NCI-H2029 treated with DMSO at 0.1 percent for 48 hours (cell line): ENCODE measurements at places on chromosomes 6 and 20.

- no peak for DNase-seq
Measured at GRCh38 chr6:6604015-6604414, 15.5 kb downstream of the LY86 start.

GRCh38 chr20:53957451-53958172 lies 112.8 kb downstream of the BCAS1 start:
- no peak for DNase-seq

DNA sequence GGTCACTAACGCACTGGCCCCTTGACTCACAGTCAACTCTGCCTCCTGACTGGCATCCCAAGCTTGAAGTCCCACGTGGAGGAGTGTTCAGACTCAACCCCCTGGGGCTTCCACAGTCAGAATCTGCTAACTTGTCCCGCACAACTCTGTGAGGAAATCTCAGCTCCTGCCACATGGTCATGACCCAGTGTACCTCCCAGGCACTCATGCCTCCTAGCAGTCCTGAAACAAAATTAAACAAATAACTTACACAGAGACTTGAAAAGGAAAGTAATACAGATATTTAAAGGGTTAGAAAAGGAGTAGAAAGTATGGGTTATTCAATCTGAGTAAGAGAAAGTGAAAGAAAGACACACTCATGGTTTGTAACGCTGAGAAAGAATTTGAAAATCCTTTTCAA lies 134.9 kb downstream of the GMDS start:
- DNase-seq = no peak

DNA sequence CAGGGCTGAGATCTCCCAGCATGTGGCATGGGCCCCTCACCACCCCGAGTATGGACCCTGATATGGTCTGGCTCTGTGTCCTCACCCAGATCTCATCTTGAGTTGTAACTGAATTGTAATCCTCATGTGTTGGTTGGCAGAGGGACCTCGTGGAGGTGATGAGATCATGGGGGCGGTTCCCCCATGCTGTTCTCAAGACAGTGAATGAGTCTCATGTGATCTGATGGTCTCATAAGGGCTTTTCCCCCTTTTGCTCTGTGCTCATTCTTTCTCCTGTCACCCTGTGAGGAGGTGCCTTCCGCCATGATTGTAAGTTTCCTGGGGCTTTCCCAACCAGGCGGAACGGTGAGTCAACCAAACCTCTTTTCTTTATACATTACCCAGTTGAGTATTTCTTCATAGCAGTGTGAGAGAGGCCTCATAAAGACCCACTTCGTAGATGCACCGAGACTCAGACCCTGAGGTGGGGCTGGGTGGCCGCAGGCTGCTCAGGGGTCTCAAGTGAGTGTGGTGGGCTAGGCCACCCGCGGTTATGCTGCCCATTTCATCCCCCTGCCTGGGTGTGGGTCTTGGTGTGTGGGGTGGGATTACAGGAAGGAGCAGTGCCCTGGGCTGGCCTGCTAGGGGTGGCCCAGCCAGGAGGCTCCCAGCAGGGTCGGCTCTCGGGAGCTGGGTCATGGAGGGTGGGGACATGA lies 26.2 kb upstream of the GATA5 start:
- DNase-seq = no peak

DNA sequence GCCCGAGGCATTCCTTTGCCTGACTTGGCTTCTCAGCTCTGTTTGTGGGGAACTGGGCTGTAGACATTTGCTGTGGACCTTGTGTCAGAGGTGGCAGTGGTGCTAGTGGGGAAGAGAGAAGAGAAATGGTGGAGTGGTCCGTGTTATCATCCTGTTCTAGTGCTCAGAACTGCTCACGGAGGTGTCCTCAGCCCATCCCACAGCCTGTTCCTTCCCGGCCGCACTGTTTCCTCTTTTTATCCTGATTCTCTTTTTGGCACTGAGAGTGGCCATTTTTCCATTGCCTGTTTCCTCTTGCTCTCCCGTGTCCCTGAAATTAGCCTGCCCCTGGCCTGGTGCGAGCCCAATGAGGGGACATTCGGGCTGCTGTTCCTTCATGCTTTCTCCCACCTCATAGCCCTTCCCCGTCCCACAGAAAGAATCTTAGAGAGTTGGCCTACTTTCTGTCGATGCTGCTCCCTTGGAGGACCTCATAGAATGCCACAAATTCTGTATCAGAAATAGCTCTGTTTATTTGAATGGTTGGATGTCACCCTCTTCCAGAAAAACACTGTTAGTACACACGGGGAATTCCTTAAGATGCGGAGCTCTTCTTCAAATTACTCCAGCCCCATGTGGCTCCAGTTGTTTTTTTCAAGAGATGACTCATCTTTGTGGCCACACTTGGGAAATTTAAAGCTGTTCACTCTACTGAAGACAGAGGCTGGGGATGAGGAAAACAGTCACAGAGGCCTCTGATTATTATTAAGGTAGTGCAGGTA lies 26.1 kb downstream of the FARS2 start:
- no peak for DNase-seq

GRCh38 chr6:104718672-104719071 lies 141.0 kb downstream of the HACE1 start:
- no peak for DNase-seq

DNA sequence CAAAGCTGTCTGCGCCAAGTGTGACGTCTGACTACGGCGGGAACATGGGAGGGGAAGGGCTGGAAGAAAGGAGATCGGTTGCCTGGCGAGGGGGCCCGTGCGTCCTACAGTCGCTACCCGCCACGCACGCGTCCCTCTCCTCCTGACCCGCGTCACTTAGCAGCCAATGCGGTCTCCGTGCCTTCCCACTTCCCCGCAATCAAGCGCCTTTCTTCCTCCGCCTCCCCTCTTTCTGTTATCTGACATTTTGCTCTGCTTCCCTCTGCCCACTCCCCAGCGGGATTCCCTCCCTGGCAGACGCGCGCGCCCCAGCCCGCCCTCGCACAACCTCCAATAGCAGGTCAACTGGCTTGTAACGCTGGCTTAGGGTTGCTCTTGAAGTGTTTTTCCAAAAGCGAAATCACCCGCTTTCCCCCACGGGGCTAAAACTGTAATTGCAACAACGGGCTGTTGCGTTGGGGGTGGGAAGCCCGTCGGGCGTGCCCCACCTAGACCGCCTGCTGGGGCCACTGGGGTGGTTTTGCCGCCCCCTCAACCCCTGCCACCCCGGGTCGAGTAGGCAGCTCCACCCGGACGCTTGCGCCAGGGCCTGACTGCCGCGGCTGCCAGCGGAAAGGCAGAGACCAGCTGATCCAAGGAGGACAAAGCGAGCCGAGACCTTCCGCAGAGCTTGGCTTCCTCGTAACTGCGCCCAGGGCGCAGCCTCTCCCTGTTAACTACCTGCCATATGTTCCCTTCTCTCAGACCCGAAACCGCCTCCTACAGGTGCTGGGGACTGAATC lies 6.2 kb upstream of the SOX4 start:
- peak; percentile 87 for DNase-seq

GRCh38 chr6:7150381-7151064 lies 42.8 kb downstream of the RREB1 start:
- peak; percentile 93 for DNase-seq

DNA sequence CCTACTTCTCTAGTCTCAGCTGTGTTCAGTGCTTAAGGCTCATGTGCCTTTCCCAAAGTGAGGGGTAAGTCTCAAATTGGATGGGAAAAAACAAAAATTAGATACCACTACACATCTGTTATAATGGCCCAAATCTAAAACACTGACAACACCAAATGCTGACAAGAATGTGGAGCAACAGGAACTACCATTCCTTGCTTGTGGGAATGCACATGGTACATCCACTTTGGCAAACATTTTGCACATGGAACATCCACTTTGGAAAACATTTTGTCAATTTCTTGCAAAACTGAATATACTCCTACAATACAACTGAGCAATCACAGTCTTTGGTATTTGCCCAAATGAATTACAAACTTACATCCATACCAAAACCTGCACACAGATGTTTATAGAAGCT lies 109.3 kb downstream of the TENT5A start:
- DNase-seq = no peak

DNA sequence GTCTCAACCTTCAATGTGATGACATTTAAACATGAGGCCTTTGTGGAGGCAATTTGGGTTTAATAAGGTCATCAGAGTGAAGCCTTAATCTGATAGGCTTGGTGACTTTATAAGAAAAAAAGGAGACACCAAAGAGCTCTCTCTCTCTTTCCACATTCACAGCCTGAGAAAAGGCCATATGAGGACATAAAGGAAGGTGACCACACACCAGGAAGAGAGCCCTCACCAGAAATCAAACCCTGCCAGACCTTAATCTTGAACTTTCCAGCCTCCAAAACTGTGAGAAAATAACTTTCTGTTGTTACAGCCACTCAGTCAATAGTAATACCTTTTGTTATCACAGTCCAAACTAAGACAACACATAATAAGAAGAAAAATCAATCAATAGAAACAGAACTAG lies 47.7 kb downstream of the COL12A1 start:
- no peak for DNase-seq

GRCh38 chr6:82553863-82554531 lies 190.4 kb downstream of the TPBG start:
- DNase-seq = no peak

DNA sequence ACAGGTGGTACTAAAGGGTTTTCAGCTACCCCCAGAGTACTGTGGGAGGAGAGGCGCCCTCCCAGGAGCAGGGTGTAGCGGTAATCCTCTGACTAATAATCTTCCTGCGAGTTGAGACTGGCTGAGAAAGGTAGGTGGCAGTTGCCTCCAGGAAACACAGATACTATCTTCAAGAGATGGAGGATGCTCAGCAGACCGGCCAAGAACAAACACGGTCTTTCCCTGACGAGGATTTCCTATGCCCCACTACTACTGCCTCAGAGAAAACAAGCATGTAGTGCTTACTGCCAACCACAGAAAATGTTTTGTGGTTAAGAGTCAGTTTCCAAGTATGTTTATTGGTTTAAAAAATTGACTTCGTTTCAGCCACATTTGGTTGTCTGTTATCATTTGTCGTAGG lies 26.8 kb downstream of the C6orf89 start:
- no peak for DNase-seq

DNA sequence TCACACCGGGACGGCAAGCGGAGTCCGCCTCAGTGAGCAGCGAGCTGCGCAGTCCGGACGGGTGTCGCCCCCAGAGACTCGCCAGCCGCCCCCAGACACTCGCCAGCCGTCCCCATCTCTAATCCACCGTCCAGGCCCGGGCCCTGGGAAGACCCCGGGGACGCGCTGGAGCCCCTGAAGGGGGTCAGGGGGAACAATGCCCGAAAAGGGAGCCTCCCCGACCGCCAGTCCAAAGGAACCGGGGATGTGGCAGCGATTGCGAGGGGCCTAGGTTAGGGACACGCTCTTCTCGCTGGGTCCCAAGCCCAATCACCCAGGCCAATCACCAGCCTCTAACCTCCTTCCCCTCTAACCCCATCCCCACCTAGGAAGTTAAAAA lies 33.1 kb downstream of the TFAP2A start:
- no peak for DNase-seq
